ENCODE measurements at places on chromosomes 5 and 9.
A peak's percentile ranks its signal among the peaks of the same experiment; 100 is the strongest.

GRCh38 chr9:720239-720881 lies 121.1 kb upstream of the DMRT1 start:
- no peak for DNase-seq

DNA sequence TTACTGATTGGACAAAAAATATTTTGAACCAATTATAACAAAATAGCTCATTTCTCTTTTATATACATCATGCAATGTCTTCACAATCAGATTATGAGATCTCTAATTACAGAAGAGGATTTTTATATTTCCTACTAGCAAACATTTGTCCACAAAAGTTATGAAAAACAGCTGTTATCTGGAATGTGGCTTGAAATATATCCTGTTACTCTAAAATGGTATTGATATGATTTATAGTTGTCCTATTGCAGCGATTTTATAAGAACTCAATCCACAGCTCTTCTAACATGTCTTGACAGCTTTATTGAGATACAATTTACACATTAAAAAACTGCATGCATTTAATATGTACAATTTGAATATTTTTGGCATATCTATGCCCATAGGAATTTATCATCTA lies 779.9 kb upstream of the ACO1 start:
- no peak for DNase-seq

DNA sequence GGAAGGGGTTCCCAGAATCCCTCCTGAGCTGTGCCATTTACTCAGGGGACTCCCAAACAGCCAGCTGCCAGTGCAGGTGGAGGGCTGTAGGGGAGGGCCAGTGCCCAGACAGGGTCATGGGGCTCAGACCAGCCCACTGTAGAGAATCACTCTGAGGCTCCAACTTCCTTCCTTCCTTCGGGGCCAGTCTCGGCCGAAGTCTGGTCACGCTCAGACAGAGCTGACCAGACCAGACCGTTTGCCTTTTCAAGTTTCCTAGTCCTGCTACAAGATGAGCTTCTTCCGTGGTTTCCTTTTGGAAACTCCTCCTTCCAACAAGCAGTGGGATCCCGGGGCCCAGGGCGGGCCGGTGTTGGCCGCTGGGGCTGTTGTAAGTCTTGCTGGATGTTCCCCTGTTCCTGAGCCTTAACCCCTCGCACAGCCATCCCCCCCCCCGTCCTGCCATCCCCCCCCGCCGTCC lies 52.6 kb downstream of the SAR1B start:
- peak; percentile 27 for DNase-seq

DNA sequence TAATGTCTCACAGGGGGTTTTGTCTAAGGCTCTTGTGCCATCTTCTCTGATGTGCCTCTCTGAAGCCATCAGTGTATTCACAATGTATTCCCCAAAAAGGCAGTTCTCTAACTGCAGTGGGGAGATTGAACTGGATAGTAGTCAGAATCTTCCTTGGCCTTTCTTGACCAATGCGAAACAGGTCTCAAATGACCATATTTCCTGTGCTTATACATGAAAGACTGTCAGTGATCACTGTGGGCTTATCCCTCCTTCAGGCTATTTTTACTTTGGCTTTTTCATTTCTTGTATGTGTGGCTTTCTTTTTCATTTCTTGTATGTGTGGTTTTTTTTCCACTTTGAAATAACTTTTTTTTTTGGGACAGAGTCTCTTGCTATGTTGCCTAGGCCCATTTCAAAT lies 19.7 kb downstream of the HMGXB3 start:
- DNase-seq: no peak

GRCh38 chr5:103060424-103060954 lies 59.4 kb downstream of the GIN1 start:
- DNase-seq: no peak

DNA sequence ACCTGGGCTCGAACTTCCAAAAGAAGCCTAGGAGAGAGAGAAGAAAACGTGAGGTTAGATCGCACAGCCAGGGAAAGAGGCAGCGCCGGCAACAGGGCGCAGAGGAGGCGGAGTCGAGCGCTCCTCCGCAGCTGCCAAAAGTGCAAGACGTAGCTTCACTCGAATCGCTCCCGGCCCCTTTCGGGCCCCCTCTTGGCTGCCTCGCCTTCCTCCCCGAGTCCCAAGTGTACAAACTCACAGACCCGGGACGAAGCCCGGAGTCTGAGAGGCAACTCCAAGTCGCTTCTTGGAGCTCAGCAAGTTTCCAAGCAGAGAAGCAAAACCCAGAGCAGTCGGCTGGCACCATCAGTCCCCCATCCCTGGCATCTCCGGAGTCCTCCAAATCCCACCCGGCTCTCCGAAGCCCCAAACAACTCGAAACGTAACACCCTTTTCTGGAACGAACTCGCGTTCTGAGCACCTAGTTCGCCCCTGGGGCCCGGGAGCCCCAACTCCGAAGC lies 1.2 kb downstream of the MIER3 start:
- peak; percentile 74 for DNase-seq

DNA sequence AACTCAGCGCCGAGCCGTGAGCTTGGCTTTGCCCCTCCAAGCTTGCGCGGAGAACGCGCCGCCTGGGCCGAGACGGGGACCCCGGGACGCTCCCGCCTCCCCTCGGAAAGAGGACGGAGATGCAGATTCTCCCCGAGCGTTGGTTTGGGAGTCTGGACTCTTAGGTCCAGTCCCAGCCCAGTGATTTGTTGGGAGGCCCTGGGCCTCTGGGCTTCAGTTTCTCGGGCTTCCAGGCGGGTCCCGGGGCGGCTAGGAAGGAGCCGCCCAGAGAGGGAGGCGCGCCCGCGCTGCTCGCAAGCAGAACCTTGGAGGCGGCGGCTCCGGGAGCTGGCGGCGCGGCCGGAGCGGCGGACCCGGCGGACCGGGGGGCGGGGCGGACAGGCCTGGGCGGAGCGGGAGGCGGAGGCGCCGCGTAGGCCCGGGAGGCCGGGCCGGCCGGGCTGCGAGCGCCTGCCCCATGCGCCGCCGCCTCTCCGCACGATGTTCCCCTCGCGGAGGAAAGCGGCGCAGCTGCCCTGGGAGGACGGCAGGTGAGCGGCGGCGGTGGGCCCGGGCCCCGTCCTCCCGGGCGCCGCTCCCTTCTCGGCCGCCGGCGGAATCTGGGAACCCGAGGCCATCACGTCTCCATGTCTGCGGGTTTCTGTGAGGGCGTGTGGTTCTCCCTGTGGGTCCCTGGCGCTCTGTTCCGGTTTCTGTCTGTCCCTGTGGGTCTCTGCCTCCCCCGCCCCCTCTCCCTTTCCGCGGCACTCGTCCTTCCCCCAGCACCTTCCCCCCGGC lies at the start of gene B4GALT7:
Gene B4GALT7, plus strand, starts transcription at position 402 of the 777 bp plus-strand sequence. Its CDS starts 79 bp downstream, at position 481.
- DNase-seq: peak; percentile 88

- DNase-seq: no peak
Observed at GRCh38 chr5:95817430-95817829, 5.1 kb downstream of the GLRX start.

GRCh38 chr9:134294153-134295071 lies 31.8 kb upstream of the RXRA start:
- DNase-seq: no peak

DNA sequence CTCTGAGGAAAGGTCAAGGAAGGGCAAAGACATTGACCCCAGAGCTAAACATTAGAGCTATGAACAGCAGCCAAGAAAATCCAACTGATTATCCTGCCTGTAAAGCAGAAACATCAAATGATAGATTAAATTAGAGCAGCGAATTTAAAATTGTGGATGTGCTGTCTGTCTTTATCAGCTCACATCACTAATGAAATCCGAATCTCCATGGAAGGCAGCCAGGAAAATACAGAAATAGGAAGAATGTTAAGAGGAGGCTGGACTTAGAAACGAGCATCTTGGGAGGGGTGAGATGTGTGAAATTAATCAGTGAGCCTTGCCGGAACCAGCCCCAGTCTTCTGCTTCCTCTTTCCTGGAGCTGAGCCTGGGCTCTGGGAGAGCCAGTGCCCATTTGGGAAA lies 191.0 kb downstream of the PJA2 start:
- DNase-seq: no peak

GRCh38 chr5:168914491-168914890 lies 335.3 kb upstream of the PANK3 start:
- no peak for DNase-seq

DNA sequence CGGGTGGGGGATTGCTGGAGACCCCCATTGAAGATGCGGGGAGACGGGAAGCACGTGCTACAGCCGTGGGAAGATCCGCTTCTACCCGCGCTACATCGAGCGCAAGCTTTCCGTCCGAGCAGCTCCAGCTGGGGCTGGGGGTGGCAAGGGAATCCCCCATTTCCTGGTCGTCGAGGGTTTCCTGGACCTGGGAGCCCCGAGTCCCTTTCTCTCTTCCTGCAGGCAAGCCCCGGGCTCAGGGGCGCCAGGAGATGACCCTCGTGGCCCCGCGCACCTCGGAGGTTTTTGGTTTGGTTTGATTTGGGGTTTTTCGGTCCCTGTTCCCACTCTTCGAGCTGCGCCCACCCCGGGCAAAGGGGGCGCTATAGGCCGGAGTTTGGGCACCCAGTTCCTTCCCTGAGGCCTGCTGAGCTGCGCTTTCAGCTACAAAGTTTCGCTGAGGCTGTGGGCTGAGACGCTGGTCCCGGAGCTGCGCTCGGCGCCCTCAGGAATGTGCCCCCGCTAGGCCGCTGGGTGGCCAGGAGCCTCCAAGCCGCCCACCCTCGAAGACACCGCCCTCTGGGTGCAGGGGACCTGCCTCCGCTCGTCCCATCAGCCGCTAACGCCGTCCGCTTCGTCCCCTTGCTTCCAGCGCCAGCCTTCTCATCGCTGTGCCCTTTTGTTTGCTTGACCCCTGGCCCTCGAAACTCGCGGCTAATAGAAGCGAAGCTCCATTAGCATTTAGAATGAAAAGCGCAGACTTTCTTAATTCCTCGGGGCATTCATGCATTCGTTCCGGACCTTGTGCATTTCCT lies 2.9 kb downstream of the NR4A3 start:
- no peak for DNase-seq

DNA sequence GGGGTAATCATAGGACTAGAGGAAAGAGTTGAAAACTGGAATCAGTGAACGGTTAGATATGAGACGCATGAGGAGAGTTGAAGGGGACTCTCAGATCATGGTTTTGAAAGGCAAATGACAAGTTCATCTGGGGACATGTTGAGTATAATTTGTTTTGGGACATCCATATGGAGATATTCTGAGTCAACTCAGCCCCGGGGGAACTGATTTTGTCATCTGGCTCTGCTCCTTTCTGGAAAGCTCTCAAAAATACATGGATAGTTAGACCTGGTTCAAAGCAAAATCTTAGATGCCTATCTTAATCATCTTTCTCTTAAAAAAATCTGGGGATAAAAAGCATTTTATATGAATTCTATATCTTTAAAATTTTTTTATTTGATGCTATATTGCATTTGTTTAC lies 161.2 kb downstream of the SNX18 start:
- no peak for DNase-seq

DNA sequence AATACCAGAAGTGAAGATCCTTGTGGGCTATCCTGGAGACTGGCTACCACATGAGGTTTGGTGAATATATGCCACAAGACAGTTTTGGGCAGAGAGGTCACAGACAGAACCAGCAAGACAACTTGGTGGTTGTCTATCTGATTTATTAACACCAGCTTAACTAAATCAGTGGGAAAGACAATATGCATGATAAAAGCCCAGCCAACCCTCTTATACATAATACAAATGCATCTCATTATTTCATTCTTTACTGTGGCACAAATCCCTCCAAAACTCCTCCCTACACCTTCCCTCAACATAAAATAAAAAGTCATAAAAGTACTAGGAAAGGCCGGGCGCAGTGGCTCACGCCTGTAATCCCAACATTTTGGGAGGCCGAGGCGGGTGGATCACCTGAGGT lies 8.1 kb downstream of the HINT1 start:
- DNase-seq: no peak

DNA sequence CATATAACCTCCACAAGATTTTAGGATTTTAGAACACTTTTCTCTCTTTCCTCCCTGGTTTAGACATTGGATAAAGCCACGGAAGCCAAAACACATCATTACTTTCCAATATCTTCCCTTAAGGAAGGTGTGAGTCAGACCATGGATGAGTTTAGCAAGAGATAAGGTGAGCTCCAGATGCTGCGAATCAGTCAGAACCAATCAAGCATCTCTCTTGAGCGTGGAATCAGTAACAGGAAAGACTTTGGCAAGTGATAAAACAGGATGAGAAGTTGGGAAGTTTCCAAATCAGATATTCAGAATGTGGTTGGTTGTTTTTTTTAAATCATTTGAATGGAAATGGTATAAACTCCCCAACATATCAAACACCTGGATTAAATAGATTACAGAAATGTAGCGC lies 397.8 kb downstream of the EFNA5 start:
- no peak for DNase-seq

GRCh38 chr5:101989659-101990058 lies 306.4 kb downstream of the SLCO4C1 start:
- DNase-seq: no peak

DNA sequence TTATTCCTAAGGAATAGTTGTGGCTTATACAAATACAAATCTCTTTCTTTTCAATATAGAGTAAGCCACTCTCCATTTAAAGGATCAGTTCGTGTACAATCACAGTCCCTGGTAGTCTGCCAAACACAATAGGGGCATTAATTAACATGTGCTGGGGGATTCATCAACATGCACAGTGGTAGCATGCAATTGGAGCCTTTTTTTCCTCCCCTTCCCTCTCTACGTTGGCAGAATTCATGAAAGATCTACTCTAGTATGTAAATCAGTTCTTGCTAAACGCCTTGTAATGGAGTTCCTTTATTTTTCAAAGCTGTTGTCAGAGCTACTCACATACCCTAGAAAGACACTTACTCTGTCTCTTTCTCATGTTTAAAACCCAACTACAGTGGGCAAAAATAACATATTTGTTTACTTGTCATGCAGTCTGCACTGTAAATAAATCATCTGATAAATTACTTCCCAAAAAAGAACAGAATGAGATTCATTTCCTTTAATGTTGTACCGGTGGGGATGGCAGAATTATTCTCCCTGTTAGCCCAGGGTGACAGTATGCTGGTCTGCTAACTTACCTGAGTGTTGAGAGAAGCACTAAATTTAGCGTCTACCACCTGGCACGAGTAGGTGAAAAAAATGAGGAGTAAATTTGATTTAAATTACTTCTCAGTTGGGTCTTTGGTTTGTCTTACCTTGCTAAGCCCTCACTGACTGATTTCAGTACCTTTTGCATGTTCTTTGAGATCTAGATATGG lies 341.5 kb upstream of the CCNH start:
- DNase-seq: no peak

DNA sequence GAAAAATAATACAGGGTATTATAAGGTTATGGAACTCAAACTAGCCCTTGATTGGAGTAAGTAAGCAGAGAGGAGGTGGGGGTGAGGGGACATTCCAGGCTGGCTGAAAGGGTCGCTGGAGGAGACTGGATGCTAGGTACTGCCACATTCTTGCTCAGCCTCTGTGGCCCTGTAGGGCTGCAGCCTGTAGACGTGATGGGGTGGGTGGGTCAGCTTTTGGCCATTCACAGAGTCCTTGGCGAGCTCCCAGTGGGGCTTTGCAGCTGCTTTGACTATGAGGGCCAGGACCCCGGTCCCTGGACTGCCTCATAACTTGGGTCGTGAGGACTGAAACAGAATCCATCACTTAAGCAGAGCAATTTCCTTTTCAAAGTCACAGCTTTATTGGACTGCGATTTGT lies 4.2 kb upstream of the GDNF start:
- no peak for DNase-seq

Measured in head of caudate nucleus (tissue), 42 donors.